ENCODE measurements at places on chromosomes 11 and 22.
A peak's percentile ranks its signal among the peaks of the same experiment; 100 is the strongest.

- DNase-seq, result peak; percentile 20
Measured at GRCh38 chr22:49934160-49934890, 15.9 kb downstream of the CRELD2 start.

DNA sequence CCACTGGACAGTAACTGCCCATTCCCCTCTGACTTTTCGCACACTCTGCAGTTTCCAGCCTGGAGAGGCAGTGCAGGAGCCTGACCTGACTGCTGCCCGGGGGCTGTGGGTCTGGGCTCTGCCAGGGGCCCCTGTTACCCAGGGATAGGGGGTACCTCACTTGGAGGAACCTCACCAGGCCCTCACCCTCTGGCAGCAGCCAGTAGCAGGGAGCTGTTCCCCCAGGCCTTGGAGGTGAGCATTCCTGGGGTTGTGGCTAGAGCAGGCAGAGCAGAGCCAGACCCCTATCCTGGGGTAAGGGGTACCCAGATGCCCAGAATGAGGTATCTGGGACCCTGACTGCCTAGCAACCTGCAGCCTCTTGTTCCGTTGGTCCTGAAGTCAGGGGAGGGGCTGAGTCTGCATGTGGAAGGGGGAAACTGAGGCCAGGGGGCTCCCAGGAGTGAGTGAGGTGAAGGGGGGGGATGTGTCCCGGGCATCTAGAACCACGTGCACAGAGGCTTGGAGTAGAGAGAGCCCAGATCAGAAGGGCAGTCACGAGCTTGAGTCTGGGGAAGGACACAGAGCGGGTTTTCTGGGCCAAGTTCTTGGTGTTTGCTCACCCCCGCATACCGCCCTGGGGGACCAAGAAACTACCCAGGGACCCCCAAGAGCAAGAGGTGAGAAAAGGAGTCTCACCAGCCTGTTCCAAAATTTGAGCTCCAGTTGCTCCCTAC, 43.9 kb upstream of the ACCSL start:
- DNase-seq, result no peak

- DNase-seq, result no peak
Measured at GRCh38 chr11:57605028-57605420, 7.5 kb downstream of the SERPING1 start.

DNA sequence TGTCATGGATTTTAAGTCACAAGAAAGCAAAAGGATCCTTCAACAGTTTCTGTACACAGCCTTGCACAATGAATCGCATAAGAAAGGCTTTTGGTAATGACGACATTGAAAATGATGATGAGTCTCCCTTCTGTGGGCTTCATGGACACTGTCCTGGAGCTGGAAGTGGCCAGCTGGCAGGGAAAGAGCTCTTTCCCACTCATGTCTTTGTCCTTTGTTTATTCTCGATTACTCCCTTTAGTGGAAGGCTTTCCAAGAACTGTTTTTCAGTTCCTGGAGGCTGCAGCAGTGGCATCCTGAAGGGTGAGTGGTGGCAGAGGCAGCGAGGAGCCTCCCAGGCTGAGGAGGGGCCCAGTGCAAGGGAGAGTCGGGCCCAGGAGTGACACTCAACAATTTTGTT, 505.2 kb downstream of the NTM start:
- DNase-seq, result peak; percentile 76

DNA sequence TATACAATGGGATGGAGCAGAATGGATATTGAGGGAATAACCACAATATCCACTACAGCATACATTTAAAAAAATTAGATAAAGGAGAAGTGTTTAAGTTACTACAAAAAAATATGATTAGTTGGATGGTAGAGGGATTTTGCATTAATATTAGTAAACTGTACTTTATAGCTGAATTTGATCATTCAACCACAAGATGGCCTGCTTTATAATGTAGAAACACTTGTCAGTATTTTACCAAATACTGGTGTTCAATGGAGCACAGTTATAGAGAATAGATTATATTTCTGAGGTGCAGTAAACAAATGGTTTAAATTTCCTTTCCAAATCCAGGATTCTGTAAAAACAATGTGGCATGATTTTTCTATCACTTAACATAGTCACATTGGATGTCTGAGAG, 818.8 kb upstream of the CHORDC1 start:
- DNase-seq, result no peak

- no peak for DNase-seq
Measured at GRCh38 chr11:117769533-117769932, 27.5 kb downstream of the DSCAML1 start.

- DNase-seq, result no peak
Measured at GRCh38 chr11:114782650-114783310, 104.5 kb downstream of the NXPE2 start.

GRCh38 chr22:41862160-41862529, 29.2 kb downstream of the SREBF2 start:
- peak; percentile 27 for DNase-seq

DNA sequence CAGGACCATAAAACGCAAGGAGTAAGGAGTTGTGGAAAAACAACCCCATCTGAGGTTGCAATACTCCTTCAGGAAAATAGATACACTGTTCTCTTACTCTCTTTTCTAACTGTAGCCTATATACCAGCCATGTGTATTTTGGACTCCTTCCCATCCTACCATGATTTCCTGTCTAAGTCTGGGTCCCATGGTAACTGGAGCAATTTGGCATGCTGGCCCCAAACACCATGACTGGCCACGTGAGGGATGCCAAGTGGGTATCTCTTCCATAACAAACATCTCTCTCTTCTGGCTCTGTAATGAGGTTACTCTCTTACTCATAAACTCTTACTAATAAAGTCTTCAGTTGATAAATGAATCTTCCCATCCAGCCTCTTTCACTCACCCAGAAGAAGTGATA, 26.5 kb downstream of the ABTB2 start:
- peak; percentile 82 for DNase-seq

- DNase-seq, result no peak
Measured at GRCh38 chr11:46917109-46917761, 1.1 kb downstream of the LRP4 start.

- DNase-seq, result no peak
Measured at GRCh38 chr11:112589155-112589554, 328.5 kb upstream of the PLET1 start.

- DNase-seq, result peak; percentile 61
Measured at GRCh38 chr11:27241311-27242122, 121.5 kb downstream of the CCDC34 start.

DNA sequence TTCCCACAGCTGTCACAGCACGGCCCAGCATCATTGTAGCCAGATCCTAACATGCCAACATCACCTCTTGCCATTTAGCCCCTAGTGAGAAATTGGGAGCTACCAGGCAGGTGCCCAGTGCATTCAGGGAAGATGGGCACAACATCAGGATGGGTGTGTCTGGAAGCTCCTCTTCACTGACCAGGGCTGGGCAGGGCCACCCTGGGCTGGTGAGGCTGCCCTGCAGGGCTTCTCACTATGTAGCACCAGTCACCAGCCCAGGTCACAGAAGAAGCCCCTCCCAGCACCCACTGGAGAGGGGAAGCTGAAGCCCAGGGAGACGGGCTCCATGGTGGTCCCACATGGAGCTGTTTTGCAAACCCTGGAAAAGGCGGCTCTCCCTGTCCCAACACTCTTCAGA, 13.9 kb downstream of the ZNF74 start:
- no peak for DNase-seq

Measured in fibroblast of gingiva (primary cell).